RKO (cell line): ENCODE measurements at places on chromosomes 1 and 21.
A peak's percentile ranks its signal among the peaks of the same experiment; 100 is the strongest.

DNA sequence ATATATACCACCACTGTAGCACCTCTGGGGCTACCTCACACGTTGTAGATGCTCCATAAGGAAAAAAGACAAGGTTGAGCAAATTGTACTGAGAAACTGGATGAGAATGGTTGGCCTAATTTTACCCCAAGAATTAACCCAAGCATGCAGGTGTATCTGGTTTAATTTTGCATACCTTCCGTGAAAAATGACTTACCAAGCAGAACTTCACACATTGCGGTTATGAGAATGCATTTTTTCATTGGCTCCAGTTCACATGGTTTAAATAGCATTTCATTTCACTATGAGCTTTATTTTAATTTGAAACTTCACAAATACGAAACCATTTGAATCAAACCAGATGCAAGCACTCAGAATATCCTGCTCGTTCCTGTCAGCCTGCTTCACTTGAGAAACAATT, 512.2 kb downstream of the LTN1 start:
- no peak for DNase-seq

DNA sequence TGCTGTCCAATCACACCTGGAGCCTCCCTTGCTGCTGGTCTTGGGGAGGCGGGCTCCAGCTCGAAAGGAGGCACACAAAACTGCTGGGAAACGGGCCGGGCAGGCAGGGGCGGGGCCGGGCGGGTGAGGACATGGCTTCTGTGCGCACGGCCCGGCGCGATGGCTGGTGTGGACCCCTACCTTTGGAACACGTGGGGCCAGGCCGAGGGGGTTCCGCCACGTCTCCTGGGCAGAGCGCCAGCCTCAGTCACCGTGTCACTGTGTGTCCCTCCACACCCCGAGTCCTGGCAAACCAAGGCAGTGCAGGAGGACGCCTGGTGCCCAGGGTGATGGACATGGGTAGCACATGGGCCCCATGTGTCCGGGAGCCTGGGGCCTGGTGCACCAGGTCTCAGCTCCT, 42.0 kb upstream of the ADARB1 start:
- DNase-seq = no peak

DNA sequence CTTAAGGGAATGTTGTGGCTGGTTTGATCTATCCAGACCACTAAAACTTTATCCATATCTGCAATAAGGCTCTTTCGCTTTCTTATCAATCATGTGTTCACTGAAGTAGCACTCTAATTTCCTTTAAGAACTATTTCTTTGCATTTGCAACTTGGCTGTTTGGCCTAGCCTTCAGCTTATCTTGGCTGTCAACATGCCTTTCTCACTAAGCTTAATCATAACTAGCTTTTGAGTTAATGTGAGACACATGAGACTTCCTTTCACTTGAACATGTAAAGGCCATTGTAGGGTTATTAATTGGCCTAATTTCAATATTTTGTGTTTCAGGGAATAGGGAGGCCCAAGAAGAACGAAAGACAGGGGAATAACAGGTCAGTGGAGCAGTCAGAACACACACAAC, 124.7 kb downstream of the TNFSF18 start:
- no peak for DNase-seq

DNA sequence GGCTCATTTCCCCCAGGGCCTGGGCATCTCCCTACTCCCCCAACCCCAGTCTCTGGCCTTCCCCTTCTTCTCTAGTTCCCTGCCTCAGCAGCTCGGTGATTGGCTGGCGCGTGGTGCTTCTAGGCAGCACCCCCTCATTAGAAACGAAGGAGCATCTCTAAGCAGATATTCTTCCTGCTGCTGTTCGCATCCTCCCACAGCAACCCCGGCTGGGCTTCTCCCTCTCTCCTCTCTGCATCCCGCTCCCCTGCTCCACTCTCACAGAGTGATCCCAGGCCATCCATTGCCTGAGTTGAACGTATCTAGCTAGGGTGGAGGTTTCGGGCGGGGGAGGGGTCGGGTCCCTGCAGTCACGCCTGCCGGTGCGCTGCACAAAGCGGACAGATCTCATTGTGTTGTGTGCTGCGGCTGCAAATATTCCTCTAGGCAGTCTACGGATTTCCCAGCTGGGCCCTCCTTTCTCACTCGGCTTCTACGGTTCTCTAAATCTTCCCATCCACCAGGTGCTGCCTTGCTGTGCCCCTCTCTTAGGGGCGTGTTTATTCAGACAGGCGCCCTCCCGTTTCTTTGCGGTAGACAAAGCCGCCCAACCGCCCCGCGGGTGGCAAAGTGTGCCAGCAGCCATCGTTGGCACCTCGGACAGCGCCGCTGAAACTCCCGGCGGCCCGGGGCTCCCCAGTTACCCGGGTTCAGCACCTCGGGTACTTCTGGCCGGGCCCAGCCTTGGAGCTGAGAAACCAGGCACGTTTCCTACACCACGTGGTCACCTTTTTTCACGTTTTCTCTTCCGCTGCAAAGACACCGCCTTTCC, 2.2 kb downstream of the CACNA1E start:
- no peak for DNase-seq

- DNase-seq = peak; percentile 69
These were observed 42.8 kb downstream of the RTCA start for GRCh38 chr1:100308777-100309176.

- no peak for DNase-seq
These were observed 45.5 kb upstream of the ETS2 start for GRCh38 chr21:38760017-38760761.

DNA sequence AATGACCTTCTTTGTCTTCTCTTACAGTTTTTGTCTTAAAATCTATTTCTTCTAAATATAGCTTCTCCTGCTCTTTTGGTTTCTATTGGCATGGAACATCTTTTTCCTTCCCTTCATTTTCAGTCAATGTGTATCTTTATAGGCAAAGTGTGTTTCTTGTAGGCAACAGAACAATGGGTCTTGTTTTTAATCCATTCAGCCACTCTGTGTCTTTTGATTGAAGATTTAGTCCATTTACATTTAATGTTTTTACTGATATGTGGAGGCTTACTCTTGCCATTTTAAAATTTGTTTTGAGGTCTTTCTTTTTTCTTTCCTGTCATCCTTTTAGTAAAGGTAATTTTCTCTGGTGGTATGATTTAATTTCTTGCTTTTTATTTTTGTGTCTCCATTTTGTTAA, 271.2 kb upstream of the ZP4 start:
- no peak for DNase-seq

GRCh38 chr1:33180911-33181890, 642 bp downstream of the TRIM62 start:
- DNase-seq = peak; percentile 75

GRCh38 chr1:117511273-117511672, 94.6 kb upstream of the TENT5C start:
- DNase-seq = no peak

DNA sequence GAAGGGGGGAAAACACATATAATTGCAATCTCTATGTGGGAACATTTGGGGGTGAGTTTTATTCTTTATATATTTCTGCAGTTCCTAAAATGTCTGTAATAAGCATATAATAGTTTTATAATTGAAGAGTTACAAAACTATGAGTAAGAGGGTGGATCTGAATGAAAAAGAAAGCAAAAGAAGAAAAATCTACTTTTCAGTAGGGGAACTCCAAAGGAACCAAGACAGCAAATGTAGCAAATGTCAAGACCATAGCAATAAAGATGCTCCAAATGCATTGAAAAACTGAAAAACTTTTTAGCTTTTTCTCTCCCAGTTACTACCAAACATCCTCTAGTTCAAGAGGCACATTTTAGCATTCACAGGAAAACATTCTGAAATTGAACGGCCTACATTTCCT, 434.8 kb downstream of the LMO4 start:
- DNase-seq = no peak

DNA sequence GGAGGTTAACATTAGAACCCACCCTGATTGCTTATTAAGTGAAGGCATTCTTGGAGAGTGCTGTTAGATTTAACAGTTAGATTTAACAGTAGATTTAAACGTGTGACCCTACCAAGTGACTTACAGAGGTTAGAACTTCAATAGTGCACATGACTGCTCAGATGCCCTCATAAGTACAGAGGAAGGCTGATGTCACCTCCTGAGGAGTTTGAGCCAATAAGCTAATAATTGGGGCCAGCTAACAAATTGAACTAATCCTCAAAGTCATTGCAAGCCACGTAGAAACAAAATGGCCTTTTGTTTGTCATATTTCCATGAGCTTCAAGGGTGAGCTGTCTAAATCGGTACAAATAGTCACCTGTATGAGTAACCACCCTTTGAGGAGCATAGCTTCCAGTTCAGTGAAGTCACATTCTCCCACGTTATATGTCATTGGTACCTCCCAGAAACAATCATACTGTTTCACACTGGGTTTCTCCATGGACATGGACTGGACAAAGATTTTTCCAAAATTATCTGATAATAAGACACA, 11.7 kb downstream of the AVPR1B start:
- peak; percentile 10 for DNase-seq

DNA sequence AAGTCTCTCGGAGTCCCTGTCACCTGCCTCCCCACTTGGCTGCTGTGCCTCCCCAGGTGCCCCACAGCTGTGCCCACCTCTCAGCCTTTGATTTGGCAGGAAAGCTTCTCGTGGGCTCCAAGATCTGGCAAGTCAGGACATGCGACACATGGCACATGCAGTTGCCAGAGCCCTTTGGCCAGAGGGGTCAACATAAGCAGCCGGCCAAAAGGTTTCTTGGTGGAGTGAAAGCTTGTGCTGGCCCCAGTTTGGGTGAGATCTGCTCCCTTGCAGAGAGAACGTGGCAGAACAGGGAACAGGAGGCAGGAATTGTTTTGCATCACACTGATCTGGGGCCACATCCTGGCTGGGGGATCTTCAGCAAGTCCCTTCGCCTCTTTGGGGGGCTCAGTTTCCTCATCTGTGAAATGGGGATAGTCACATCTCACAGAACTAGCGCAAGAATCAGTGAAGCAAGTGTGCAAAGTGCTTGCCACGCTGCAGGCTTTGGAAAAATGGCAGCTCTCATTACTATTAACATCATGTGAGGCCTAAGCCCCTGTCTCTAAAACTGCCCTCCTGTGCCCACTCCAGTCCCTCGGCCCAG, 232.6 kb downstream of the TRABD2B start:
- no peak for DNase-seq

- no peak for DNase-seq
These were observed 19.2 kb downstream of the CAPZB start for GRCh38 chr1:19466112-19466561.

- DNase-seq = no peak
These were observed 166.5 kb downstream of the LMO4 start for GRCh38 chr1:87495147-87495546.

DNA sequence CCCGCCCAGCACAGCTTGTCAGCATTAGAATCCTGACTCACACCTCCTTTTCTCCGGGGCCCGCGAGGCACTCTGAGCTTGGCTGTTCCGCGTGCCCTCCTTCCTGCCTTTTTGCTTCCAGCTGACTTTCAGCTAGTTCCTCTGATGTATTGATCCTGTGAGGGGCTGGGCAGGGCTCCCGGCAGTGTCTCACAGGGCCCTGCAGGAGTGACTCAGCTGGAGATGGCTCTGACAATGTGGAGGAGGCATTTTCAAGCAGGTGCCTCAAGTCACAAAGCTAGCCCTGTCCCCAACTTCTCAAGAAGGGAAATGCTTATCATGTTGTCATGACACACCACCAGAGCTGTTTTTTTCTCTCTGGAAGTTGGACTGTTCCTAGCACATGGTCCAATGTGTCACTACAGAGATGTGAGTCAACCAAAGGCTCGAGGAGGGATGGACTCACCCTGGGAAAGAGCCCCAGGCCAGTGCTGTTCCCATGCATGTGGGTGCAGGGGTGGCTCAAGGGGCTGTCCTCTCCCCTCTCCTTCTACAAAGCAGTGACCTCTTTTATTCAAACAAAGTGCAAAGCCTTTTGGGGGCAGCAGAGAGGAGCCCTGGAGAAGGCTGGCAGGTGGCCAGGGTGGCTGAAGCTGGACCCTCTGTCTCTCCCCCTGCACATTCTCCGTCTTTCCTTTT, 30.6 kb downstream of the SYT6 start:
- peak; percentile 66 for DNase-seq

DNA sequence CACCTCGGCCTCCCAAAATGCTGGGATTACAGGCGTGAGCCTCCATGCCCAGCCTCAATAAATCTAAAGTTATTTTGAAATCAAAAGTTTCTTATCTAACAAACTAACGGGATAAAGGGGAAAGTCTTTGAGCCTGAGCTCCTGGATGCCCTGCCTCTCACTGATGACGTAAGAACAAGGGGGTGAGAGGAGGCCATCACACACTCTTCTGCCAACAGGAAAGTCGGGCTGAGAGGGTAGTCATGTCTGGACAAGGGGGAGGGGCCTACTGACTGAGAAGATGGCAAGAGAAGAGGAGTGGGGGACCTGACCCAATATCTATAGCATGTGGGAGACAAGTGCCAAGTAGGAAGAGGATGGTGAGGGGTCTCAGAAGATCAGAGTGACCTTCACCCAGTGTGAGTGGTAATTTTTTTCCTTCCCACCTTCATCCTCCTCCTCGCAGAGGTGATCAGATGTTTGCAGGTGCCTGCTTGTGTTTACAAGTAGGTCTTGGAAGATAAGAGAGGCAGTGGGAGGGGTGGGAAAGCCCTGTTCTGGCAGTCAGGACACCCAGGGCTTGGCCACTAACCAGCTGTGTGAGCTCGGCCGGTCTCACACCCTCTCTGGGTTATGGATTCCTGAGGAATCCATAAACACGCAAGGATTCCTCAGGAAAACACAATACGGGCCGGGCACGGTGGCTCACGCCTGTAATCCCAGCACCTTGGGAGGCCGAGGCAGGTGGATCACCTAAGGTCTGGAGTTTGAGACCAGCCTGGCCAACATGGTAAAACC, 9.6 kb downstream of the UQCRHL start:
- DNase-seq = no peak

DNA sequence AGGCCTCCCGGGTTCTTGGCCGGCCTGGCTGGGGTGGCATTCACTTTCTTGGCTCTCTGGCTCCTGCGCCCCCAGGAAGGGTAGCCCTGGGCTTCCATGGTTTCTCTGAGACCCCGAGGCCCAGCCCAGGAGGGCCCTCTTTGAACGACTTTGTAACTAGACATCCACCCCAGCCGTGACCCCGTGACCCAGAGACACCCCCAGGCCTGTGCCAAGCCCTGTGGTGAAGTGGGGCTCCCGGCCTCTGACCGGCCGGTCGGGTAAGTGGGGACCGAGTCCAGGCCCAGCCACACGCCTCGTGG, 64.0 kb downstream of the COL18A1 start:
- no peak for DNase-seq

DNA sequence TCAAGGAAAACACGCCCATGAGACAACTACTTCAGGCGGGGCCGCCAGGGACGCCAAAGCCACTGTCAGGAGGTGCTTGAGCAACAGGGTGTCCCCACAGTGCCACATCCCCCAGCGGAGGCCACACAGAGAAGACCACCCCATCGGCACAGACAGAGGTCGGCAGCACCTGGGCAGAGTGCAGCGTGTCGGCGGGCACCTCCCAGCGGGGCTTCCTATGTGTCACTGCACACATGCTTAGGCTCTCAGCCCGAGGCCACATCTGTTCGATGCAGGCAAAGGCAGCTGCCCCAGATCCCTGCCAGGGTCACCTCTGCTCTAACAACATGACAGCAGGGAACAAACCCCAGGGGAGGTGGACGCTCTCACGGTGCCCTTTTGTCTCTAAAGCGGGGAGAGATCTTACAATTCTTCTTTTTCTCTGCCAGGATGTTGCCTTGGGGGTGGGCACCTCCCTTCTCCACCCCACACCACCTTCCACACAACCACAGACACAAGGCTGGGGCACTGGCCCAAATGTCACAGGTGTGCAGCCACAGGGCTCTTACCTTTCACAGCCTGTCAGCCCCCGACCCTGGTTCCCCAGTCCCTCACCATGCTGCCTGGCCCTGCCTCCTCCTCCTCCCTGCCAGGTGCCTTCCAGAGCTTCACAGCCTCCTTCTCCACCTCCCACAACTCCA, 4.2 kb downstream of the KRTAP10-8 start:
- no peak for DNase-seq
